Iris pigment epithelial cell (primary cell): ENCODE measurements at places on chromosomes 3 and 15.

DNA sequence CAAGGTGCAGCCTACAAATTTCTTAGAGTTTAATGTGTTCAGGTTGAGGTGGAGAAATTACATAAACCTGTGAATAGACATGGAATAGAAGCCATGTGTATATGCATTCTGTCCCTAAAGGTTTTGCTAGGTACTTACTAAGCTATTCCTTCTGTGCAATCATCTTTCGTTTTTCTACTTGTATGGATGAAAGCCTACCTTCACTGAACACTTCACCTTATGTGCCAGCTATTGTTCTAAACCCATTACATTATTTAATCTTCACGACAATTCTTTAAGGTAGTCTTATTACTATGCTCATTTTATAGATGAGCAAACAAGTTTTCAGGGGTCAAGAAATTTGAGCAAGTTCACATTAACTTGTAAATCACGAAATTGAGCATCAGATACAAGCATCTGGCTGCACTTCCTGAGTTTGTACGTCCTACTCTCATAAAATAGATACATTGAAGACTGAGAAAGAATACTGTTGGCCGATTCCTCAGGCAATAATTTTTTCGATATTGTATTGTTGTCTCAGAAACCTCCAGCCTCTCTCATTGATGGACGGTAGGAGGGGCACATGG, 635 bp upstream of the RCN2 start:
- no peak for DNase-seq

DNA sequence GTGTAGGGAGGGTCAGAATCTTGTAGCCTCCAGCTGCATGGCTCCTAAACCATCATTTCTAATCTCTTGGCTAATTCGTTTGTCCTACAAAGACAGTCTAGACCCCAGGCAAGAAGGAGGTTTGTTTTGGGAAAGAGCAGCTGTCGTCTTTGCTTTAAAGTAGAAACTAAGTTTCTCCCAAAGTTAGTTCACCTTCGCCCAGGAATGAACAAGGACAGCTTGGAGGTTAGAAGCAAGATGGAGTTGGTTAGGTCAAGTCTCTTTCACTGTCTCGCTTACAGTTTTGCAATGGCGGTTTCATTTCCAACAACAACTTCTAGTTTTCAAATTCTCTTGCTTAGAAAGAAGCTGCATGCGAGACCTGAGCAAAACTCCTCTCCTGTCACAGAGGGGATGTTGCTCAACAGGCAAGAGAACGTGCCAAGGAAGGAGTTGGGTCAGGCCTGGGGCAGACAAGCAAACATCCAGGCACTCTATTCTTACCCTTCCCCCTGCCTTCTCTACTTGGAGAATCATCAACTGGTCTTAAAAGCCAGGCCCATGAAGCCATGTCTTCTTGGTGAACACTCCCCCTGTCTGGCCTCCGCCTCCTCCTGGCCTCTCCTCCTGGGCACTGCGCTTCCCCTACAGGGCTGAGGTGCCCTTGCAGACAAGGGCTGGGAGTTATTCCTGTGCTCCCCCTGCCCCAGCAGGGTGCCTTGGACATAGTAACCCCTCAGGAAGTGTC, 57.6 kb downstream of the TMEM44 start:
- DNase-seq: peak; percentile 87

DNA sequence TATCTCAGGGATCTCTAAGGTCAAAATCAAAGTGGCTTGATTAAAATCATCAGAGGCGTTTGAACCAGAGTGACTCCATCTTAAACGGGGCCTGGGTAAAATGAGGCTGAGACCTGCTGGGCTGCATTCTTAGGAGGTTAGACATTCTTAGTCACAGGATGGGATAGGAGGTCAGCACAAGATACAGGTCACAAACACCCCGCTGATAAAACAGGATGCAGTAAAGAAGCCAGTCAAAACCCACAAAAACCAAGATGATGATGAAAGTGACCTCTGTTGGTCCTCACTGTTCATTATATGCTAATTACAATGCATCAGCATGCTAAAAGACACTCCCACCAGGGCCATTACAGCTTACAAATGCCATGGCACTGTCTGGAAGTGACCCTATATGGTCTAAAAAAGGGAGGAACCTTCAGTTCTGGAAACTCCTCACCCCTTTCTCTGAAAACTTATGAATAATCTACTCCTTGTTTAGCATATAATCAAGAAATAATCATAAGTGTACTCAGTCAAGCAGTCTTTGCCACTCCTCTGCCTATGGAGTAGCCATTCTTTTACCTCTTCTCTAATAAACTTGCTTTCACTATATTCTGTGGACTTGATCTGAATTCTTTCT, 143.3 kb upstream of the SLCO3A1 start:
- DNase-seq: peak; percentile 2

DNA sequence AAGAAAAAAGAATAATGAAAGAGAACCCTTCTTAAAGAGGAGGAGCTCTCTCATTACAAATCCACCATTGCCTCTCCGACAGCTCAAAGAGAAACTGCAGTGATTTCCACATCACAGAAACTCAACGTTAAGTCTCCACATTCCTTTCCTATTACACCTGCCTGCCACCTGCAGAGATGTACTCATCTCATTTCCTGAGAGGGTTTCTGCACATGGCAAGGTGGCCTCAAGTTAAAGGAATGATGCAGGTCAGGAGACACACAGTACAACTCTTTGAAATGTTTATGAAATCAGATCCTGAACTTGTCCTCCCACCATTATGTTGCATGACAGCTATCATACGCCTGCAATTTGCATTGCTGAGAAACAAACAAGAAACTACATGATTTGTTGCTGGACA, 458.4 kb upstream of the ADAMTS9 start:
- peak; percentile 45 for DNase-seq

DNA sequence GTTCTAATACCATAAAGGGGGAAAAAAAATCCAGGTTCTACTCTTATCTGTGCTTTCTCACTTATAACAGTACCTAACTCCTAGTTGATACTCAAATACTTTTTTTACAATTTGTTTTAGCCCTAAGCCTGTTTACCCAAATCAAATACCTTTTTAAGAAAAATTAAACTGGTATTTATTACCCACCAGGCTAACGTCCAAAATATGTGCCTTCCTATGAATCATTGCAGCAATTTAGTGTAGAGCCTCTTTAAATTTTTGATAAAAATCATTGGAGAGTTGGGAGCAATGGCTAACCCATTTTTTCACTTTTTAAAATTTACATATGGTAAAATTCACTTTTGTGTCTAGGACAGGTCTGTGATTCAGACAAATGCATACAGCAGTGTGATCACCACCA, 27.9 kb downstream of the FILIP1L start:
- no peak for DNase-seq

GRCh38 chr3:147410526-147411237, 1.5 kb downstream of the ZIC1 start:
- DNase-seq: peak; percentile 43

DNA sequence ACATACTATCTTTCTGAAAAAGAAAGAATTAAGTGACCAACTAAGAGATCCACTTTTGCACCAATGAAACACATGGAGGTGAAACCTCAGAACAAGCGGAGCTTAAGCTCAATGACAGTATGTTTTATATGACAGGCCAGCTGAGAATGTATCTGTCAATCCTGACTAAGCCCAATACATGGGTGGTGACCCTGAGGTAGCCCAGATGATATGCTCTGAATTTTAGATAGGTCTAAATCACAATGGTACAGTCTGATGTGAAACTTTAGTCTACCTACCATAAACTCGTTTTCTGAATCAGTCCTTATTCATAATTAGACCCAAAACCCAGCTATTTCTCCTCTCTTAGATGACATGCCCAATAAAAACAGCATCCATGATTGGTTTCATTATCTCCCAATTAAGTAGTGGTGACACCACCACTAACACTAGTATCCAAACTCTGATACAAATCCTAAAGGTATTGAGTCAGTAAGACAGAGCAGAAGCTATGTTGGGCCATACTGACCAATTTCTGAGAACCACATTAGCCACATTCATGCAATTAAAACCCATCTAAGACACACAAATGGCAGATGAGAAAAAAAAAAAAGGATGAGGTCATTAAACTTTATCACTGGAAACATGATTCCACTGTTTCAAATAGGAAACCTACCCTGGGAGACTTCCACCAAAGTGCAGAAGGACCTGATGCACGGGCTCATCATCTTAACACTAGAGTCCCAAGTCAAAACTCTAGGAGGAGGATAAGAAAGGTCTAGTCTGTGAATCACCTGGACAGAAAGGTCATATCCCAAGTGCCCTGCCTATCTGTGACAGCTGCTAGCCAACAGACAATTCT, 20.6 kb downstream of the CMTM6 start:
- DNase-seq: no peak

DNA sequence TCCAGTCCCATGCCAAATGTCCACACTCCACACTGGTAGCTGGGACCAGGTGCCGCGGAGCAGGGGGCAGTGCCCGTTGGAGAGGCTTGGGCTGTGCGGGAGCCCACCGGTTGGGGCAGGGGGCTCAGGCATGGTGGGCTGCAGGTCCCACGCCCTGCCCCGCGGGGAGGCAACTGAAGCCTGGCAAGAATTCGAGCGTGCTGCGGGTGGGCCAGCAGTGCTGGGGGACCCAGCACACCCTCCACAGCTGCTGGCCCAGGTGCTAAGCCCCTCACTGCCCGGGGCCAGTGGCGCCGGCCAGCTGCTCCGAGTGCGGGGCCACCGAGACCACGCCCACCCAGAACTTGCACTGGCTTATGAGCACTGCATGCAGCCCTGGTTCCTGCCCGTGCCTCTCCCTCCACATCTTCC, 479.4 kb downstream of the ZNF385D start:
- DNase-seq: no peak

DNA sequence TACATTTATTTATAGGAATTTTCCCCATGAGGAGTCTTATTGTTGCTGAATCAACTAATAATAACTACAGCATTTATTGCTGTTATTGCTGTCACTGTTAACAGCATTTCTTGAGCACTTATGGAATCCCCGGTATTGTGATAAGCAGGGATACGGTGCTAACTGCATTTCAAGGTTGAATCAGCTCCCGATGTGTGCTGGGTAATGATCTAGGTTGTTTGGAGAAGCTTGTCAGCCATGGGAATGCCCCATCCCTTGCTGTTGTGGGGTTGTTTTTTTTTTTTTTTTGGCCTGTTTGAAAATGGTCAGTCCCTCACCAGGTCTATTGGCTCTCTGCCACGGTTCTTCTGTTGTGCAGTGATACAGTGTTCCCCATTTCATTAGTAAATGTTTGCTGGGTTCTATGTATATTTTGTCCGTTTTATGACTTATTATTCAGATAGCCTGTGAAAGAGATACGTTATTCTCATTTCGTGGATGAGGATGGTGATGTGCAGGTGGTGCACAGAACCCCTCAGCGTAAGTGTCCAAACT, 48.5 kb downstream of the MED12L start:
- DNase-seq: no peak

GRCh38 chr3:141176775-141177174, 54.9 kb upstream of the PXYLP1 start:
- DNase-seq: no peak

DNA sequence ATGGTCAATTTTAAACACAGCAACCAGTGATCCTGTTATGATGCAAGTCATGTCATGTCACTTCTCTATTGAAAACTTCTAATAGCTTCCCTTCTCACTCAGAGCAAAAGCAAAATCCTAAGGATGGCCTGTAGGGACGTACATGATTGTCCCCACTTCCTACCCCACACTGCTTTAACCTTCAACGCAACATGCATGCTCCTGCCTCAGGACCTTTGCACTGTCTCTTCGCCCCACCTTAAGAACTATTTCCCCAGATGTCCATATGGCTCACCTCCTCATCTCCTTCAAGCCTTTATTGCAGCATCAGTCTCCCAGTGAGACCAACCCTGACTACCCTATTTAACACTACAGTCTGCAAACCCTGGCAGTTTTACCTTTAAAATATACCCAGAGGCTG, 214.1 kb upstream of the CHRM5 start:
- no peak for DNase-seq

- DNase-seq: no peak
Measured at GRCh38 chr3:182292591-182292990, 500.7 kb upstream of the ATP11B start.

- no peak for DNase-seq
Measured at GRCh38 chr3:138325990-138326389, 3.7 kb downstream of the NME9 start.

DNA sequence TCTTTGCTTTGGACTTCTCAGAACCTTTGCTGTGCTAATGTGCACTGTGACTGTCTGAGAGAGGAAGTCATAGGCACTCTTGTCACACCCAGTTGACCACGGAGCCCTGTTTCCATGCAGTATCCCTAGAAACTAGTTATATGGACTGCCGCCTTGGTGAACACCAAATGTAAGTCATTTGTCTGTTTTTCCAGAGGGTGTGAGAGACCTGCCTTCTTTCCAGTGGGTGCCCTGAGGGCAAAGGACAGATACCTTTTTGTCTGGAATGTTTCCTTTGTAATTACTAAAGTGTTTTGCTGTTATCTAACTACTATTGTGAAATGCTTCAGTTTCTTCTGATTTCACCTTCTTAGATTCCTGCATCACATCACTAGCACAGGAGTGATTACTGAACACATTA, 91.8 kb downstream of the LARS2 start:
- DNase-seq: no peak

- DNase-seq: peak; percentile 85
Measured at GRCh38 chr3:157127831-157128767, 31.8 kb downstream of the CCNL1 start.

- DNase-seq: no peak
Measured at GRCh38 chr3:40869939-40870338, 329.4 kb upstream of the CTNNB1 start.

DNA sequence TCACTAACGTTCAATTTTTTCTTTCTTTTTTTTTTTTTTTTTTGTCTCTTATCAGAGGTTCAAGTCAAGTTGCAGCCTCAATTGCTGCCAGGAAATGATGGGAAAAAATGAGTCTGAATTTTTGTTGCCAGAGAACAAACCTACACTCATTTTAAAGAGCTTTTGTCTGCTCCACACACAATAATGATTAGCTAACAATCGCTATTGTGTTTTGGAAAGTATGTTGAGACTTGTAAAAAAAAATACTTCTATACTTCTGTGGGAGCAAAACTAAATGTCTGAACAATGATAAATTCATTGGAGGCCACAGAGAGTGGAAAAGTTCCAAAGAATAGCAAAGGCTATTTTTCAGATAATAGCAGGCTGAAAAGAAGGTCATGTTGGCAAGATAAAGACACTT, 176.3 kb upstream of the LMCD1 start:
- no peak for DNase-seq

DNA sequence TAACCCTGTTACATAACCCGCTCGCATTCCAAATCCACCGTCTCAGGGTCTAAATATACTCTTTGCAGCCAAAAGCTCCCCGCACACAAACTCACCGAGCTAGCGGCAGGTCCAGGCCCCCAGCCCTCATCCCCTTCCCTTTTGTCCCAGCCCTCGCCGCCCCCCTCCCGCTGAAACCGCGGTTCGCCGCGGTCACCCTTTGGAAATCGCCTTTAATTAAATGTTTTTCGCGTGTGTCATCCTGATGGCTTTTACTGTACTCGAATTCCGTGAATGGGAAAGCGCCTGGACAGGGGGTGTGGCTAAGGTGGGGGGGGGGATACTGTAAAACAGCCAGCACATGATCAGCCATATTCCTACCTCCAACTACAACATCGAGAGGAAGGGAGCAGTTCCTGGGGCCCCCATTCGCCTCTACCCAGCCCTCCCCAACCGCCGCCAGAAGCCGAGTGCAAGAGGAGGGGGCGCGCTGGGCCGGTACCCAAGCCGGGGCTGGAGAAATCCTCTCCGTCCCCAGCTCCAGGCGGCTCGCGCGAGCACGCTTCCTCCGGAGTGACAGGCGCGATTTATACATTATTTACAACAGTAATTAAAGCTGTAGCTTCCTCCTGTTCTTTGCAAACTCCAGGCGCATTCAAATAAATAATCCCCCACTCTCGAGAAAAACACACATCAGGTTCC, 1.7 kb downstream of the RORA start:
- peak; percentile 60 for DNase-seq
